ENCODE measurements at places on chromosomes 11 and 22.

GRCh38 chr11:109971184-109971523 is 122.0 kb upstream of the ZC3H12C start:
- no peak for DNase-seq

- no peak for DNase-seq
Measured at GRCh38 chr11:64724863-64725532, 2.0 kb upstream of the NRXN2 start.

DNA sequence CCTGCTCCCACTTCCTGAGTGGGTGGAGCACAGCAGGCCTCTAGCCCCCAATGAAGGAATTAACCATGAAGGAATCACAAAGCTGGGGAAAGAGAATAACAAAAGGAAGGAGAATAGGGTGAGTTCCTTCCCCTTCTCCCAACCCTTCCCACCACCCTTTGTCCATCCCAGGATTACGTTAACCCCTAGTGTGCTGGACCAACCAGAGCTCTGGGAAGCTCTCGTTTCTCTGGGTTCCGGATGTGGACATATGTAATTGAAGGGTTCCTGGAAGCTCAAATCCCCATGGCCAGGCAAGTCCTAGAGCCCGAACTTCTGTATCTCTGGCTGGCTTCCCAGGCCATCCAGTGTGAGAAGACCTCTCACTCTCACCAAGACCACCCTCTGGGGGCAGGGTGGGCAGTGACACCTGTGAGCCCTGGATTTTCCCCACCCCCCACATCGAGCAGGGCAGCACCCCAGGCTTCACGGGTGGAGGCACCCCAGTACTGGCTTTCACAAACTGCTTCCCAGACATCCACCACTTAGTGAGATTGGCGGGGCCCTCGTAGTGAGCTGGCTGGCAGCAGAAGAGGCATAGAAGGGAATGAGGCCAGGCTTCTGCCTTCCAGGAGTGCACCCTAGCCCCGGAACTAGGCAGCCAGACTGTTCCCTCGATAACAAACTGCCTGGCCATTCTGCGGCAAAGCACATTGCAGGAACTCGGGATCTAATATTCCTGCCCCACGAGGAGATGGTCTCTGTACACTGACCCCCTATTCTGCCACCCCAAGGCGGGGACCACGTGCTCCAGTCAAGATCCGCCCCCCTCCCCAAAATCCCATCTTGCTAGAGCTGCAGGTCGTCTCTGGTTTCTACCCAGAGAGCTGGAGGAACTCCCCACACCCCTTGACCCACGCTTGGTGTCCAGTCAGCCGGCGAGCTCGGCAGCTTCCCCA is 2.1 kb downstream of the NECTIN1 start:
- DNase-seq = no peak

GRCh38 chr22:17922925-17923903 is 101.1 kb downstream of the MICAL3 start:
- no peak for DNase-seq

DNA sequence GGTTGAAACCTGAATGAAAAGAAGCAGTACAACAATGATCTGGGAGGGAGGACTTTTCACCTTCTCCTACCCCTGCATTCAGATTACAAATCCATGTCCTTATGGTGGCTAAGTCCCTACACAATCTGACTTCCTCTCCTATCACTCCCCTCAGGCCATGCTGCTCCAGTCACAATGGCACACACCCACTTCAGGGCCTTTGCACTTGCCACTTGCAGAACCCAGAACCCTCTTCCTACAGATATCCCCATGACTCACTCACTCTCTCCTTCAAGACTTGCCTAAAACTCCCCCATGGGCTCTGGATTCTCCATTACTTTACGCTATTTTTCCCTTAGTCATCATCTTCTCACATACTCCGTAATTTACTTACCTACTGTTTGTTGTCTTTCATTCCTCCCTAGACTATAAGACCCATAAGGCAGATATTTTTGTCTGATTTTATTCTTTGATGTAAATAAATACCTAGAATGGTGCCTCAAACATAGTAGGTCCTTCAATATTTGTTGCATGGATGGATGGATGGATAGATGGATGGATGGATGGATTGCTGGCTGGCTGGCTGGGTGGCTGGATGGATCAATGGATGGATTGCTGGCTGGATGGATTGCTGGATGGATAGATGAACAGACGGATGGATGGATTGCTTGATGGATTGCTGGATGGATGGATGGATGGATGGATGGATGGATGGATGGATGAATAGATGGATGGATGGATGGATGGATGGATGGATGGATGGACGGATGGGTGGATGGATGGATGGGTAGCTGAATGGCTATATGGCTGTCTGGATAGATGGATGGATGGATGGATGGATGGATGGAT is 94.7 kb upstream of the NAV2 start:
- DNase-seq = no peak

DNA sequence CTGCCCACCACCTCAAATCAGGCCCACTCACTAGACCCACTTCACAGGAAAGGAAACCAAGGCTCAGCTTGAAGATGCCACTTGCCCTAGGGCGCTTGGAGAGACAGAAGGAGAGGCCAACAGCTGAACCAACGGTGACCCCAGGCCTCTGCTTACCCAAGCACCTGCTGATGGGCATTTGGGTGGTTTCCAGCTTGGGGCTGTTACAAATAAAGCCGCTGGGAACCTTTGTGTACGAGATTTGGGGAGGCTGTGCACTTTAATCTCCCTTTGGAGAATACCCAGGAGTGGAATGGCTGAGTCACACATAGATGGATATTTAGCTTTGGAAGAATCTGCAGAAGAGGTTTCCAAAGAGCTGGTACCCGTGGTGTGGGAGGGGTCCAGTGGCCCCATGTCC is 50.9 kb upstream of the LINC01488 start:
- no peak for DNase-seq

GRCh38 chr22:29116397-29117123 is 43.7 kb downstream of the KREMEN1 start:
- no peak for DNase-seq

DNA sequence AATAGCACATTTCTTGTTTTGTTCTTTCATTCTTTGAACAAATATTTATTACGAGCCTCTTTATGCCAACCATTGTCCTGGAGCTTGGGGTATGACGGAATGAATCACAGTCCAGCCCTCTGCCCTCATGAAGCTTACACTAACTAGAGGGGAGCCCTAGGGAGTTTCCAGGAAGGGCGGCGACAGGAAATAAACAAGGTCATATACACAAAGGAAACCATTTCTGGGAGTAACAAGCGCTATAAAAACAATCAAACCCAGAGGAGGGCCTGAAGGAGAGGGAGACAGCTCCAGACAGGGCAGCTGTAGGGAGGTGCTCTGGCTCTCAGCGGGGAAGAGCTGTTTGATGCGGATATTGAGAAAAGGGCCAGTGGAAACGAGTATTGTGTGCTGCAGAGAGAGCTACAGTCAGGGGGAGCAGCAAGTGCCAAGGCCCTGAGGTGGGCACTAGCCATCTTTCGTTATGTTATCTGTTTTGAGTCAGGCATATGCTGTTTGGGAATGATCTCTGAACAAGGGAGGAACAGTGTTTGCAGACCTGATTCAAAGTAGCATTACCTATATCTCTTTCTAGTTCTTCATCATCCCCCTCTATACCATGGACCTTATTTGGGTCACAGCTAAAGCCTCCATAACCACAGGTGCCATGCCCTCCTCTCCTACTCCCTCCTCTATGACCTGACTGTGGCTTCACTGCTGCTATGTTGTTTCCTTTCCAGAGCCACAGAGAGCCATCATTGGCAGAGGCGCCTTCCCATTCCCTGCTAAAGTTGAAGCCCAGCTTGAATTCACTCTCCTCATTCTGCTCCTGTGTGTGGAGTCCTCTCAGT is 15.3 kb upstream of the ZBTB16 start:
- no peak for DNase-seq

DNA sequence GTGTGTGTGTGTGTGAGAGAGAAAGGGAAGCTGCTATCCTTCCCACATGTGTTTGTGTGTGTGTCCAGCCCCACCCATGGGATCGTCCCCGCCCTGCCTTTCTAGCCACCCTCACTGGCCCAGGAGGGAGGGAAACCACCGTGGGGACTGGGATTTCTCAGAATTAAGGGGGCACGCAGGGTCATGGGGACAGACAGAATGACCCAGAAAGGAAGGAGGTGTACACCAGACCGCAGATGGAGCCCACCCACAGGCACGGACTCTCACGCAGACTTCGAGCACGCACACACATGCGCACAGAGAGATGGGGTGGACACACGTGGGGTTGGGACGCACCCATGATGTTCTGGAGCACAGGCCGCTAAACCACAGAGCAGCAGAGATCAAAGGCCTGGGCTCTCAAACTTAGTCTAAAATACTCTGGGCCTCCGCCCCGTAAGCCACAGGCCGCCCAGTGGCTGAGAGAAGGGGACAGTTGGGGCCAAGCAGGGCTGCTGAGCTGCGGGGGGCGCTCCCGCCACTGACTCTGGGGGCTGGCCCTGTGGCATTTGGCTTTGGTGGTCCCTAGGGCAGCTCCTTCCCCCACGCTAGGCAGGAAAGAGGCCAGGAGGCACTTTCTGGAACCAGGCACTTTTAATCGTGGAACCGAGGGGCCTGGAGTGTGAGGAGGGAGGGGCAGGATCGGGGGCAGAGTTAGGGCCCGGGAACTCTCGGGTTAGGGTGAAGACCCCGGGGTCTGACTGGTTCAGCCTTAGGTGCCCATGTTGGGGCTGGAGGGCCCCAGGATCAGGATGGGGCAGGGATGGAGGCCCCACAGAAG is 1.5 kb downstream of the IFITM5 start:
- no peak for DNase-seq

GRCh38 chr22:29772170-29772641 is 5.0 kb downstream of the UQCR10 start:
- DNase-seq = no peak

- DNase-seq = no peak
Measured at GRCh38 chr11:71114124-71114851, 138.1 kb downstream of the SHANK2 start.

DNA sequence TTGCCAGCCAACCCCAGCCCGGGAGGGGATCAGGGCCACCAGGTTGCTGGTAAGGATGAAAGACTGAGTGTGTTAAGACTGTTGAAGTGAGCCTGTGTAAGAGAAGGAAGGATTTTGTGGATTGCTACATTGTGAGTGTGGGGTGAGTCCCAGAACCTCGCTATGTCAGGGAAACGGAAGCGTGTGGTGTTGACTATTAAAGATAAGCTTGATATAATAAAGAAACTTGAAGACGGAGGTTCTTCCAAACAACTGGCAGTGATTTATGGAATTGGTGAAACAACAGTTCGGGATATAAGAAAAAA is 627 bp downstream of the JRKL start:
- DNase-seq = no peak

DNA sequence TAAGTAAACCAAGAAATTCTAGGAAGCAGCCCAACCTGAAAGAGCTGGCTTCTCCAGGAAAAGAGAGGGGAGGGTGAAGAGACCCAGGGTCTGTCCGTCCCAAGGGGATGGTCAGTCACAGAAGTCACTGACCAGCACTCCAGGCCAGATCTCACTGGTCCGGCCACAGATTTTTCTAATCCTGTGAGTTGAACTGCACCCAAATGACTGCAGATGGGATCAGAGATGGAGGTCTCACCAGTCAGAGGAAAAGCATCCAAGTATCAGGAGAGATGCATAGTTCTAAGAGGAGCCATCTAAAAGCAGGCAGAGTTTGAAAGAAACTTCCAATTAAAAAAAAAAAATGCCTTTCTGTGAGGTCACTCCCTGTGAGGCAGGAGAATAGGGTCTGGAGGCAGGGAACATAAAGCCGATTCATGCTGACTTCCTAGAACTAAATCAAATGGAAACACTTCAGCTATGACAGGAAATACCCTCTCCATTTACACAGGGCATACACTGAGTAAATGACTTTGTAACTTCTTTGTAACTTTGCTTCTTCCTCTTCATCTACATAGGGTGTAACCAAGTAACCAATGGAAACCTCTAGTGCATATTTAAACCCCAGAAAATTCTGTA is 144.5 kb downstream of the CCDC34 start:
- DNase-seq = no peak

GRCh38 chr11:35501776-35502175 is 23.6 kb downstream of the PAMR1 start:
- DNase-seq = no peak

- DNase-seq = no peak
Measured at GRCh38 chr11:11229647-11230046, 123.4 kb downstream of the CSNK2A3 start.

- DNase-seq = no peak
Measured at GRCh38 chr22:37547251-37547741, 13.0 kb upstream of the CDC42EP1 start.

DNA sequence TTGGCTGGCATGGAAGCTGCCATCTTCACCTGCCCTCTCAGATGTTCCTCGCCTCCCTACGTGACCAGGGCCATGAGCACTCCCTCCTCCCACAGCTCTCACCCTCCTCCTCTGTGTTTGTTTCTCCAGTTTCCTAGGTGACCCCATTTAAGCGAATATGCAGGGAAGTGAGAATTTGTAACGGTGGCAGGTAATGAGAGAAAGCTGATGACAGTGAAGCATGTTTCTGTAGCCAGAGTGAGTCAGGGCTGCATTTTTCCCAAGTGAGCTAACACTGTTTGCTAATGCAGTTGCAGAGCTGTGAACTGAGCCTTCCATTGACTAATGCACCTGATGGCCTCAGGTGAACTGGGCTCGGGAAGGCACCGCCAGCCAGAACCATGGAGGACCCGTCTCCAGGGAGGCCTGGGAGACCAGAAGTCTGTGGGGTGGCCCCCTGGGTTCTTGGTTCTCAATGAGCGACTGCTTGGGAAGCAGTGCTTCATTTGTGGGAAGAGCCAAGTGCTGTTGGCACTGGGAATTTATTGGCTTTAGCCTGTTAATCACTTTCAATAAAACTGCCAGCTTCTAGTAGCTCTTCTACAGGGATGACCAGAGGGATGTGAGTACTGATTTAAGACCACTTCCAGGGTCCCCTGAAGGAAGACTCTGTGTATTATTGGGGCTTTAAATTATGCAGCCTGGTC is 64.5 kb downstream of the BARX2 start:
- no peak for DNase-seq

- DNase-seq = no peak
Measured at GRCh38 chr22:48724899-48725298, 1102.8 kb downstream of the BRD1 start.

- DNase-seq = no peak
Measured at GRCh38 chr22:44304354-44304753, 8.4 kb downstream of the SHISAL1 start.

GRCh38 chr11:77107950-77108349 is 5.3 kb downstream of the OMP start:
- no peak for DNase-seq

GRCh38 chr11:131095511-131096185 is 179.4 kb upstream of the SNX19 start:
- DNase-seq = no peak

DNA sequence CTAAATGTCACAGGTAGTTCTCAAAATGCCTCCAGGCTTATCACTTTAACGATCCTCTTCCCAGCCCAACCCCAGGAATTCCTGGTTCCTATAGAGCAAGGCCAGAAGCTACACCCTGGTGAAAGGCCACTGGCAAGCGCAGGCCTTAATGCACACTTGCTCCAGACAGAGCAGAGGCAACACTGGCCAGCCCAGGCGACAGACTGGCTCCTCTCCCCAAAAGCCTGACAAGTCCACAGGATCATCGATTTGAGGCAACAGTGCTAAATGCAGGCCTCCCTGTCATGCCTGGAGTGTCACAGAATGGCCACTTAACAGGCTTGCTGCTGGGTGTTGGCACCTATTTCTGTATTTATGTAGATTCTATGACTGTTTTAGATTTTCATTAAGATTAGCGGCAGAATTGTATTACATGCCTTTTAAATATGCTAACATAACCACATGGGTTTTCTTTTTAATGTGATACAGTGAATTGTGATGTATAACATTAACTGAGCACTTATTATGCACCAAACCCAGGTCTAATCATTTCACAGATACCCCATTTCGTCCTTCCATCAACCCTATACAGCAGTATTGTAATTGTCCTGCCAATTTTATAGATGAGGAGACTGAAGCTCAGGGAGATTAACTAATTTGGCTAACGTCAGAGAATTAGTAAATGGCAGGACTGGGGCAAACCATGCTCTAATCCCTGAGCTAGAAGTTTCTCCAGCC is 38.6 kb downstream of the PACSIN2 start:
- DNase-seq = no peak
